Activated T-helper 1 cell treated with anti-CD3 and anti-CD28 coated beads, Interleukin-12 subunit alpha, Interleukin-12 subunit beta, Interleukin-2, Interleukin-4 antibody, amounts not matched to agents 30 ng/mL and 10 ng/mL and 1 ng/mL, durations not matched to agents 14 hours and 24 hours and 36 hours (primary cell): ENCODE measurements at places on chromosomes 7 and 10. TPM values are rescaled to one million over a fixed set of nuclear protein-coding genes. Genes with fewer than 3 reads are reported as not detected.
A peak's percentile ranks its signal among the peaks of the same experiment; 100 is the strongest.

DNA sequence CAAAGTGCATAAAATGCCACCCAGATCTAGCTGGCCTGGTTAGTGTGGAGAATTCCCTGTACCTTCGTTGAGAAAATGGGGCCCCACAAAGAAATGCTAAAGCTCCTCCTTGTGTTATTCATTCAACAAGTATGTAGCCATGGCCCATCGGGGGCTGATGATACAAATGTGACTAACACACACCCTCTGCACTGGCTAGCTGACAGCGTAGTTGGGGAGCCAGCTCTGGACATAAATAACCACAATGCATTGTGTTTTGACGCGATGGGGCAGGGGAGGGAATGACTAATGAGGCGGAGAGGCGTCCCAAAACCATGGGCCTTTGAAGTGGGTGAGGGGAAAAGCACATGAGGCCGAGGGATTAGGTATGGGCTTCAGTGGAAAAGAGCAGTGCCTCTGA is 28.2 kb upstream of the ASL start:
- DNase-seq, result no peak
- no peaks in the 10 kb centered on the region for H3K4me1 ChIP-seq
- H3K36me3 ChIP-seq, result no peaks in the 10 kb centered on the region
- H3K27me3 ChIP-seq, result peaks cover 13% of the 10 kb centered on the region
- H3K27ac ChIP-seq, result no peak overlapping the region

DNA sequence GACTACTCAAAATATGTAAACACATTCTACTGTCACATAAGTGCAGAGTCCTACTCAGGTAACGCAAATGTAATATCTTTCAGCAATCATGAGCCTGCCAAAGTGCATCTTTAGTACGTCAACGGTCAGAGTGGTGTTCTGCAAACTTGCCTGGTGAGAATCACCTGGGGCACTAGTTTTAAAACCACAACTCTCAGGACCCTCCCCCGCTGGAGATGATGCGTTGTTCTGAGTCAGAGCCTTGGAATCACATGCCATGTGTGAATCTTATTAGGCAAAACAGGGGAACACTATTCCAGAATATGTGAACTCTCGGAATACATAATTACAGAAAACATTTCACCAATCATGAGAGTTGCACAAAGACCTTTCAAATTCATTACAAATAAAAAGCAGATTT is 115.7 kb downstream of the TPK1 start:
- H3K4me1 ChIP-seq, result no peaks in the 10 kb centered on the region
- no peak overlapping the region for H3K4me3 ChIP-seq
- no peak overlapping the region for H3K27ac ChIP-seq
- DNase-seq, result no peak
- no peaks in the 10 kb centered on the region for H3K27me3 ChIP-seq

Gene VSIR
- 114 and 115 TPM in 2 replicates for total RNA-seq

- no peak for DNase-seq
- no peak overlapping the region for H3K27ac ChIP-seq
- no peak overlapping the region for H3K4me3 ChIP-seq
Measured at GRCh38 chr7:138935465-138936011, 45.7 kb downstream of the KIAA1549 start.

DNA sequence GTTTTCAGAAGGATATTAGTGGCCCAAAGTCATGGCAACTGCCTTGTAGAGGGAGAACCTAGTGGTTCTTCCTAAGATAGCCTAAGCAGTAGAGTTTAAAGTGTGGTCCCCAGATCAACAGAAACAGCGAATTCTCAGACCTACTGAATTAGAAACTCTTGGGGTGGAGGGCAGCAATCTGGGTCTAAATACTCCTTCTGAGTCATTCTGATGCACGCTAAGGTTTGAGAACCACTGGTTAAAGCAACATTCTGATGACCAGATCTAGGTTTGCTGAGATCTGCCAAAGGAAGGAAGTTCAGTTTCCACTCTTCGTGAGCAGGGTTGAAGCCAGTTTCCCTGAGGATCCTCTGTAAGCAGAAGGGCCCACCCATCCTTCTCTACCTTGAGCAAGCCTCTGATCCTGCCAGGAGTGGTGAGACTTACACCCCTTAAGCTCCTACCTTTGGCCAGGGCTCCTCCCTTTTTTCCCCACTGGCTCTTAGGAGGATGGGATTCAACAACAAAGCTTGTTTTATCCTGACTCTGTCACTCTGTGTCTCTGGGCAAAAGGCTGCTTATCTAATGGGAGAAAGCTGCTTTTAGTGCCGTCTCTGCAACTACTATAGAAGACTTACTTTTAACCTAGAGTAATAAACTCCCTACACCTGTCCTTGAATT is 26.8 kb upstream of the TRUB1 start:
- peak overlapping the region; percentile 2 for H3K27ac ChIP-seq
- no peak for DNase-seq
- no peak overlapping the region for H3K4me3 ChIP-seq
- no peaks in the 10 kb centered on the region for H3K27me3 ChIP-seq
- H3K4me1 ChIP-seq, result peaks cover 29% of the 10 kb centered on the region

DNA sequence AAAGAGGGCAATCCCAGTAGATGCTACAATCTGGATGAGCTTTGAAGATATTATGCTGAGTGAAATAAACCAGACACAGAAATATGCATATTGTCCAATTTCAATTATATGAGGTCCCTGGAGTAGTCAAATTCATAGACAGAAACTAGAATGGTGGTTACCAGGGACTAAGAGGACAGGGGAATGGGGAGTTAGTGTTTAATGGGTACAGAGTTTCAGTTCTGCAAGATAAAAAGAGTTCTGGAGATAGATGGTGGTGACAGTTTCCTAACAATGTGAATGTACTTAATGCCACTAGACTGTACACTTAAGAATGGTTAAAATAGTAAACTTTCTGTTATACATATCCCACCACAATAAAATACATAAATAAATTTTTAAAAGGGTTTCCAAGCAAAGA is 236.6 kb downstream of the ELMO1 start:
- no peak overlapping the region for H3K27ac ChIP-seq
- no peak for DNase-seq
- H3K4me3 ChIP-seq, result no peak overlapping the region
- H3K4me1 ChIP-seq, result peaks cover 18% of the 10 kb centered on the region
- no peaks in the 10 kb centered on the region for H3K27me3 ChIP-seq
- peaks cover 30% of the 10 kb centered on the region for H3K36me3 ChIP-seq

DNA sequence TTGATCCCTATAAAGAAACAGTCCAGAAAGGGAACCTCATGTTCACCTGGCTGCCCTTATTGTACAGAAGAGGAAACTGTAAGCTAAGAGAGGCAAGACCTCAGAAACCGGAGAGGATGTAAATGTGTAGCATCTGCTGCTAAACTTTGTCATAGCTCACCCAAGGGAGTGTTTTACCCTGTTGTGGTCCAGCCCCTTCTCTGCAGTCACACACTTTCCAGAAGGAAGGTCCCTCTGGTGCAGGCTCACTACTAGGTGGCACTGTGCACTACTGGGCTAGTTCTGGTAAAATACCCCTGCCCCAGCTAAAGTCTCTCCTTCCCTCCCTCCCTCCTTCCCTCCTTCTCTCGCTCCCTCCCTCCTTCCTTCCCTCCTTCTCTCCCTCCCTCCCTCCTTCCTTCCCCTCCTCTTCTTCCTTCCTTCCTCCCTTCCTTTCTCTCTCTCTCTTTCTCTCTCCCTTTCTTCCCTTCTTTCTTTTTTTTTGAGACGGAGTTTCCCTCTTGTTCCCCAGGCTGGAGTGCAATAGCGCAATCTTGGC is 42.5 kb upstream of the LCOR start:
- H3K4me1 ChIP-seq, result no peaks in the 10 kb centered on the region
- no peak overlapping the region for H3K27ac ChIP-seq
- DNase-seq, result peak; percentile 33
- H3K4me3 ChIP-seq, result no peak overlapping the region

- no peaks in the 10 kb centered on the region for H3K4me1 ChIP-seq
- no peaks in the 10 kb centered on the region for H3K27me3 ChIP-seq
- no peak overlapping the region for H3K4me3 ChIP-seq
- no peak overlapping the region for H3K27ac ChIP-seq
Measured at GRCh38 chr7:70131817-70132216, 533.5 kb downstream of the AUTS2 start.

GRCh38 chr7:8129318-8129659 is 132.7 kb downstream of the ICA1 start:
- H3K36me3 ChIP-seq, result peaks cover 9% of the 10 kb centered on the region
- H3K27me3 ChIP-seq, result no peaks in the 10 kb centered on the region
- H3K4me3 ChIP-seq, result peak overlapping the region; percentile 13
- DNase-seq, result no peak

DNA sequence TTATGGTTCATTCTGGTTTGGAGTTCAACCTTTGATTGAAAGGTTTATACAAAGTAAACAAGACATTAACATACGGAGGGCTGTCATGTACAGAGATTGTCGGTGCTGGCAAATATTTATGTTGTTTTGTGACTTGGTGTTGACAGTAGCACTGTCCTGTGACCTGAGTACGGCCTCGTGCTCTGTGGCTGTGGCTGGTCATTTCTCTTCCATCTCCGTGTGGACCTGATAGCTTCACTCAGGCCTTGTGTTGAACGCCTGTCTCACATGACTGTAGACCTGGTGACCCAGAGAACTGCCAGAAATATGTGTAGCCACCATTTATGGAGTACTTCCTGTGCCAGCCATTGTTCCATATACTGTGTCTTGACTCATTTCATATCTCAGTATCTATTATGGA is 311.6 kb downstream of the CCDC3 start:
- no peak for DNase-seq
- H3K4me1 ChIP-seq, result peaks cover 13% of the 10 kb centered on the region
- H3K27me3 ChIP-seq, result no peaks in the 10 kb centered on the region

GRCh38 chr7:43117095-43117494 is 4.6 kb downstream of the HECW1 start:
- H3K27ac ChIP-seq, result no peak overlapping the region
- no peak for DNase-seq
- no peak overlapping the region for H3K4me3 ChIP-seq
- H3K36me3 ChIP-seq, result no peaks in the 10 kb centered on the region
- H3K4me1 ChIP-seq, result peaks cover 7% of the 10 kb centered on the region
- peaks cover 44% of the 10 kb centered on the region for H3K27me3 ChIP-seq

- no peak overlapping the region for H3K27ac ChIP-seq
- H3K4me1 ChIP-seq, result no peaks in the 10 kb centered on the region
- no peak for DNase-seq
- no peak overlapping the region for H3K4me3 ChIP-seq
- H3K36me3 ChIP-seq, result peaks cover 3% of the 10 kb centered on the region
Measured at GRCh38 chr10:22737587-22737986, 23.2 kb upstream of the PIP4K2A start.

DNA sequence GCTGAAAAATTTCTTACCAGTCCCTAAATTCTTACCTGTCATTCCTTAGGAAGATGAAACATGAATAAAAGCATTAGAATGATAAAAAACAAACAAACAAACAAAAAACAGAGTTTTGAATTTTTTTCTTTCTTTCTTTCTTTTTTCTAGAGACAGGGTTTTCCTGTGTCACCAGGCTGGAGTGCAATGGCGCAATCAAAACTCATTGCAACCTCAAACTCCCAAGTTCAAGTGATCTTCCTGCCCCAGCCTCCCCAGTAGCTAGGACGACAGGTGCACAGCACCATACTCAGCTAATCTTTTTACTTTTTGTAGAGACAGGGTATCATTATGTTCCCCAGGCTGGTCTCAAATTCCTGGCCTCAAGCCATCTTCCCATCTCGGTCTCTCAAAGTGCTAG is 26.5 kb downstream of the NT5C2 start:
- DNase-seq, result no peak
- H3K4me3 ChIP-seq, result no peak overlapping the region
- no peak overlapping the region for H3K27ac ChIP-seq
- no peaks in the 10 kb centered on the region for H3K27me3 ChIP-seq
- H3K4me1 ChIP-seq, result no peaks in the 10 kb centered on the region

Gene OR6B1
- not detected in 2 replicates for total RNA-seq

GRCh38 chr10:11017000-11017569 is 587 bp upstream of the CELF2 start:
- no peaks in the 10 kb centered on the region for H3K36me3 ChIP-seq
- H3K4me1 ChIP-seq, result peaks cover 20% of the 10 kb centered on the region
- peaks cover 83% of the 10 kb centered on the region for H3K27me3 ChIP-seq
- peak overlapping the region; percentile 71 for H3K4me3 ChIP-seq
- H3K27ac ChIP-seq, result no peak overlapping the region

Gene ACBD7
- total RNA-seq, result 2.3 and 2.7 TPM in 2 replicates

- no peaks in the 10 kb centered on the region for H3K36me3 ChIP-seq
- no peak overlapping the region for H3K4me3 ChIP-seq
- H3K27ac ChIP-seq, result no peak overlapping the region
Measured at GRCh38 chr7:158035343-158035742, 552.3 kb downstream of the PTPRN2 start.

Gene CYP26C1
- not detected in 2 replicates for total RNA-seq

GRCh38 chr7:66256281-66256680 is 51.1 kb downstream of the TPST1 start:
- no peak for DNase-seq
- H3K4me3 ChIP-seq, result no peak overlapping the region
- no peaks in the 10 kb centered on the region for H3K36me3 ChIP-seq
- H3K27me3 ChIP-seq, result peaks cover 3% of the 10 kb centered on the region
- no peak overlapping the region for H3K27ac ChIP-seq

DNA sequence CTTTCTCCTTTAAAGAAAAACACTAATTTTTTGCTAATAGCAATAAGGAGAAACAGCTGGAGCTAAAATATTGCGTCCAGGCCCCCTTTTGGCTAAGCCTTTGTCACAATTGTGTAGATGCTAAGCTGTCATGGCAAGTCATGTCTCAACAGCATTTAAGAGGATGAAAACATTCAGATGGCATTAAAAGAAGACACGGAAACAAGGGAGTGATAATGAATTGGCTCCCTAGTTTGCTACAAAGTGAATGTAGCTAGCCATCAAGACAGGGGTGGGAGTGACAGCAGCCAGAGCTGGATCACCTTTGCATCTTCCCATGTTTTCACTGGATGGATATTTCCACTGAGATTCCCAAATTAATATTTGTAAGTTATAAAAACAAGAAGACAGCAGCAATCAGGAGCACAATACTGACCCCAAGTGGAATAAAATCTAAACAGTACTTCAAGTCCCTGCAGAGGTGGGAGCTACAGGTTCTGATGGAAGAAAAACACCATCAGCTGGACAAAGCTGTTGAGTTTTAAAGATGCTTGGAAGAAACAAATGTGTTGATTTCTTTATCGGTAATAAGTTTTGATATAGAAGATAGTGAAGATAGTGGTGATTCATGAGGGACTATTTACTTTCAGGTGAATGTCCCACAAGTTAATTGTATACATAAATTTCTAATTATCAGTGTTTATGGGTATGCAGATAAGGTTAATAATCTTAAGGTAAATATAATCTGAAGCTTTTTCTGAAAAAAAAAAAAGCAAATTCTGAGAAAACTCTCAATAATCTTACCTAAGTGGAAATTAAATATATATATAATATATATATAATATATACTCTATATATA is 129.4 kb downstream of the SLC16A9 start:
- H3K36me3 ChIP-seq, result no peaks in the 10 kb centered on the region
- H3K4me3 ChIP-seq, result no peak overlapping the region
- no peaks in the 10 kb centered on the region for H3K27me3 ChIP-seq
- no peak for DNase-seq
- H3K4me1 ChIP-seq, result no peaks in the 10 kb centered on the region
- H3K27ac ChIP-seq, result no peak overlapping the region

Gene UNCX
- total RNA-seq, result not detected in 2 replicates

GRCh38 chr7:93551063-93551895 is 23.2 kb downstream of the CALCR start:
- peaks cover 2% of the 10 kb centered on the region for H3K27me3 ChIP-seq
- H3K36me3 ChIP-seq, result no peaks in the 10 kb centered on the region
- H3K4me3 ChIP-seq, result no peak overlapping the region
- no peaks in the 10 kb centered on the region for H3K4me1 ChIP-seq

Gene OR2AE1
- total RNA-seq, result 0.20 and 0.31 TPM in 2 replicates

GRCh38 chr7:80711531-80711930 is 73.1 kb downstream of the CD36 start:
- H3K4me3 ChIP-seq, result no peak overlapping the region
- no peak overlapping the region for H3K27ac ChIP-seq
- no peaks in the 10 kb centered on the region for H3K27me3 ChIP-seq

GRCh38 chr7:140876519-140877248 is 48.0 kb downstream of the BRAF start:
- H3K4me3 ChIP-seq, result no peak overlapping the region
- peaks cover 12% of the 10 kb centered on the region for H3K36me3 ChIP-seq
- H3K27me3 ChIP-seq, result peaks cover 3% of the 10 kb centered on the region
- H3K4me1 ChIP-seq, result peaks cover 29% of the 10 kb centered on the region
- H3K27ac ChIP-seq, result no peak overlapping the region
- no peak for DNase-seq
